Activated T-cell treated with anti-CD3 and anti-CD28 coated beads for 24 hours (primary cell): ENCODE measurements at places on chromosomes 4 and X.

- no peak for DNase-seq
Observed at GRCh38 chr4:111842336-111842735, 302.9 kb upstream of the FAM241A start.

GRCh38 chr4:2259036-2259540 lies 2.8 kb downstream of the MXD4 start:
- no peak for DNase-seq

DNA sequence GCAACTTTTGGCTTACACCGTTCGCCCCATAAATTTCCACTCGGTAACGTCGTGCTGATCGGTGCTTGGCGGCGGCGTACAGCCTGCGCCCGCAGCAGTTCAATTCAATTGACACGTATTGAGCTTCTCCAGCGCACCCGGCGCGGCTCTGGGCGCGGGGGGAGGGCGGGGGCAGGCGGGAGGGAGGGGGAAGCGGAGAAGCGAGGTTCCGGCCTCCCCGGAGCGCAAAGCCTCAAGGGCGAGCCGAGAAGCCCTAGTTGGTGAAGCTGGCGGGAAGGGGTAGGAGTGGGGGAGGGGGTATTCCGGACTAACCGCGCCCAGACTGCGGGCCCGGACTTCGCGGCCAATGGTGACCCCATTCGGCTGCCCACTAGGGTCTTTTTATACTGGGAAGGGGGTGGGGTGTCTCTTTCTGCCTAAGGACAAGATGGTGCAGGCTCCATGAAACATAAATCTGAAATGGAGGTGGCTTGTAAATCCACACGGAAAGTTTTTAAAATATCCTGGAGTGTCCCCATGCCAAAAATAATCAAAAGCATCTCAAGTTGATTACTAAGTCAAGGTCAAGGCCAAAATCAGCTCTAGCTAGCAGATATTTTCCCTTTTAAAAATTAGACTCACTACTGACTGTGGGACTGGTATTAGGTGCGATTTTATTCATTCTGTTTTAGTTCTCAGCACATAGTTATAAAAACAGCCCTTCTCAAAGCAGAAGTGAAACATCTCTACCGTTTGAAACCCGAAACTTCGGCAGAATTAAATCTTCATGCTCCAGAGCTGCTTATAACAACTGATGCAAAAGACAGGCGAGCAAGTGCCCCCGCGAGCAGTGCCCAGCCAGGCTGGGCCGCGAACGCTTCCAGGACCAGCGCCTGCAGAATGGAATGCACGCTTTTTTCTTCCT lies 1.5 kb upstream of the BCOR start:
- no peak for DNase-seq

DNA sequence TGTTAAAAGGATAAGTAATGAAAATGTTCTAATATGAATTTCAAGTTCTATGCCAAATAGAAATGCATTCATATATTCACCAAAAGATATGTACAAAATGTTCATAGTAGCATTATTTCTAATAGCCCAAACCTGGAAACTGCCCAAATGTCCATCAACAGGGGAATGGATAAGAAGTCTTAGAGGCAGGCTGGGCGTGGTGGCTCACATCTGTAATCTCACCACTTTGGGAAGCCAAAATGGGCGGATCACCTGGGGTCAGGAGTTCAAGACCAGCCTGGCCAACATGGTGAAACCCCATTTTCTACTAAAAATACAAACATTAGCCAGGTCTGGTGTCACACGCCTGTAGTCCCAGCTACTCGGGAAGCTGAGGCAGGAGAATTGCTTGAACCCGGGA lies 2.3 kb upstream of the HPRT1 start:
- no peak for DNase-seq

DNA sequence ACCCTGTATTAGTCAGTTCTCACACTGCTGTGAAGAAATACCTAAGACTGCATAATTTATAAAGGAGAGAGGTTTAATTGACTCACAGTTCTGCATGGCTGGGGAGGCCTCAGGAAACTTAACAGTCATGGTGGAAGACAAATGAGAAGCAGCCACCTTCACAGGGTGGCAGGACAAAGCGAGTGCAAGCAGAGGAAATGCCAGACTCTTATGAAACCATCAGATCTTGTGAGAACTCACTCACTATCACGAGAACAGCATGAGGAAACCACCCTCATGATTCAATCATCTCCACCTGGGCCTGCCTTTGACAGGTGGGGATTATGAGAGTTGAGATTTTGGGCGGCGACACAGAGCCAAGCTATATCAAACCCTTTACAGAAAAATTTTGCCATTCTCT lies 722.4 kb downstream of the RAB28 start:
- DNase-seq, result no peak

DNA sequence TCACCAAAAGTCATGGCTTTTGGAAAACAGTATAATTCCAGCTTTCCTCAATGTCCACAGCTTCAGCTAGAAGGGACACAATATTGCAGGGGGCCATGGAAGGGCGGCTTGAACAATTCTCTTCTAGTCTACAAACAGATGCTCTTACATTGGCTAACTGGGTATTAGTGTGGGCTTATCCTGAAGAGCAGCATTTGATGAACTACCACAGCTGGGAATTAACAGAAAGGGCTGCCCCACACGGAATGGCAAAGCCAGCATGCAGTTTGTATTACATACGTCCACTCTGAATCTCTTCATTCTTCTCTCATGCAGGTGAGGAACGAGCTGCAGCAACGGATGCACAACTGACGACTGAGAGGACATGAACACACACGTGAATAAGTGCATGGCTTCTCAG lies 13.0 kb upstream of the PDCL2 start:
- DNase-seq, result no peak

DNA sequence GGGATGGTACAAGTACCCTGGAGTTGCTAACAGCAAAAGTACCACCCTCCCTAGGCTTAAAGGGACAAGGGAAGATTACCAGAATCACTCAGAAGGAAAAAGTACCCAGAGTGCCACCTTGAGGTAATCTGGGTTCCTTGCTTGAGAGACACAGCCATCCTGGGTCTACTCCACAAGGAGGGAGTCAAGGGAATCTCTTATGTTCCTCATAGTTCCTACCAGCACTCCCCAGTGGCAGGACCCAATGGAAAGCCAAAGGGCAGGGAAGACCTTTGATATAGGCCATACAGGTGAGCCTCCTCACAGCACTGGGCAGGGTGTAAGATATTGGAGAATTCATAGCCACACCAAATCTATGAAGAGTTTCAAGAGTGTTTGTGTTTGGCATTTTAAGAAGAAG lies 5.7 kb downstream of the IL2 start:
- peak; percentile 38 for DNase-seq

GRCh38 chr4:605702-606425 lies 19.5 kb upstream of the PDE6B start:
- DNase-seq, result no peak

- DNase-seq, result no peak
Observed at GRCh38 chr4:81058621-81059020, 28.1 kb downstream of the BMP3 start.

GRCh38 chr4:186019269-186019668 lies 49.7 kb upstream of the TLR3 start:
- DNase-seq, result no peak

GRCh38 chrX:45824471-45824870 lies 623.8 kb upstream of the DIPK2B start:
- DNase-seq, result peak; percentile 38

DNA sequence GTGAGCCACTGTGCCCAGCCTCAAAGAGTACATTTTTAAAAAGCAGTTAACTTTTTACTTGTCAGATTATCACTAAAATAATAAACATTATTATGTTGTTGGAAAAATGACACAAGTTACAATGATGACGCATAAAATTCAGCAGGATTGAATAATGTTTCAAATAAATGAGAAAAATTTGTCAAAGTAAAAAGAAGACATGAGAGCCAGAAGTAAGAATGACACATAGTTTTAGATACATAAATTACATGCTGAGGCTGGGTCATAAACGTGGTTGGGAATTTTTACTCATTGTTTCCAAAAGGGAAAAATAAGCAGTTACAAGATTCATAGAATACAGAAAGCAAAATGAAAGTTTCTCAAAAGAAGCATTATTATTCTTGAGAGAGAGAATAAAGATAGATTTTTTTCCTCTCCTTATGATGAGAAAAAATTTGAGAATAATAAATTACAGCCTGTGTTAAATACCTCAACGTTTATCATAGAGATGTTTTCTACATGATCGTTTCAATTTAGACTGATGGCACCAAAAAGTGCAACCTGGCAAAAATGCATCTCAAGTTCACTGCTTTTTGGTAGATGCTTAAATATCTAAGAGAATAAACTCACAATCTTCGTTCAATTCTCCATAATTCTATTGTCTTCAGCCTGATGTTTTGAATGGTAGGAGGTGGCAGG lies 40.4 kb downstream of the GUCY1B1 start:
- no peak for DNase-seq

DNA sequence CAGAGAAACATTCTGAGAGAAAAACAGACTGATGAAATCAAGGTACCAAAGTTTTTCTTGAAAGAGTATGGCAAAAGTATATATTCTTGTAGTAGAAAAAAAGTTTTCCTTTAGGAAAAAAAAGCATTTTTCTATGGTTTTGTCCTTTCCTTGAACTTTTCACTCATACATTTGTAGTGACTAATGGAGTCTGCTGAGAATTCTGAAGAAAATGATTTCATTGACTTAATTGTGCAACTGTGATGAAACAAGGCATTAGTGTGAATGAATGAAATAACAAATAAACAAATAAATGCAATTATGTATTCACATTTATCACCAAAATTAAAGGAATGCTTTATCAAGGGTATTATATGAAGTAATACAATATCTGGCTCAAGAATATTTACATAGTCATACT lies 5.7 kb downstream of the CSN1S1 start:
- no peak for DNase-seq

- no peak for DNase-seq
Observed at GRCh38 chrX:122941806-122942205, 242.3 kb upstream of the GRIA3 start.
